AG09309 (cell line): ENCODE measurements at places on chromosomes 7 and 10.

DNA sequence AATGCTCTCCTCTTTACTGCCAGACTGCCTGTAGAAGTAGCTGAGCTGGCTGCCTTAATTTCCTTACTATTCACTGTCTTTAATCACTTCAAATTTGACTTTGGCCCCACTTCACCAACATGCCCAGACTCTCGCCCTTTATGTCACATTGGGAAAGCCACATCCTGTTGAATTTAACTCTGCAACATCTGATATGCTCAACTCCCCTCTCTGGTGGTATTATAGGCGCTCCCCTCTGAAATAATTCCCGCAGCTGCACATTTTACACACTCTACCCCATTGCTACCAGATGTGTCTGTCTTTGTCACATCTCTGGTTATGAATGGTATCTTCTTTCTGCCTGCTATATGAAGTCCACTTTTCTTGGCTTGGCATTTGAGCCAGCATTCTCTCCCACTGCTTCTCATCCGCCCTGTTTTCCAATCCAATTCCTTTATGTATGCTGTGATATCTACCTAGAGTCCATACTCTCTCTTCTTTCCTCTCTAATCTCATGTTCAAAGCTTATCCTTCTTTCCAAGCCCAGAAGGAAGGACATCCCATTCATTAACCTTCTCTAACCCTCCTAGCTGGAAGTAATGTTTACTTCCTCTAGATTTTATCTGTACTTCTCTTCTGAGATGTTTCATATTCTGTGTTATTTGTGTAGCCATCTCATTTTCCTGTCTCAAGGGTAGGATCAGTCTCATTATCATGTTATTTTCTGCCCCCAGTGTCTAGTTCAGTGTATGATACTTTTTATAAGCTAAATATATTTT, 134.5 kb downstream of the ST7 start:
- no peak for DNase-seq

GRCh38 chr10:132835848-132836233, 49.9 kb upstream of the NKX6-2 start:
- no peak for DNase-seq

DNA sequence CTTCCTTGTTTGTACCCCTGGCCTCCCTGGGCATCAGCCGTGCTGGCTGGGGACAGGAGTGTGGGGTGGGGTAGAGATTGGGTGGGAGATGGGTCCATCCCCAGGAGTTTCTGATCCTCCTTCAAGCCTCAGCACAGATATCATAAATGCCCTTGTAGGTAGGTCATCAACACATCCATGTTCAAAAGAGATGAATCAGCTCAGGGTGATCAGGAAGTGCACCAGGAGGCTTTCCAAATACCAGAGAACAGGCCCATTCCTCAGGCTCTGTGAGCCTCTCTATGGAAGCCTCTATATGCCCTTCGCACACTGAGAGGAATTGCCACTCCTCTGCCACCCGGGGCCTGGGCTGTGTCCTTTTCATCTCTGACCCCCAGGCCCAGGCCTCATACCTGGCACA, 31.9 kb upstream of the ADCYAP1R1 start:
- no peak for DNase-seq

DNA sequence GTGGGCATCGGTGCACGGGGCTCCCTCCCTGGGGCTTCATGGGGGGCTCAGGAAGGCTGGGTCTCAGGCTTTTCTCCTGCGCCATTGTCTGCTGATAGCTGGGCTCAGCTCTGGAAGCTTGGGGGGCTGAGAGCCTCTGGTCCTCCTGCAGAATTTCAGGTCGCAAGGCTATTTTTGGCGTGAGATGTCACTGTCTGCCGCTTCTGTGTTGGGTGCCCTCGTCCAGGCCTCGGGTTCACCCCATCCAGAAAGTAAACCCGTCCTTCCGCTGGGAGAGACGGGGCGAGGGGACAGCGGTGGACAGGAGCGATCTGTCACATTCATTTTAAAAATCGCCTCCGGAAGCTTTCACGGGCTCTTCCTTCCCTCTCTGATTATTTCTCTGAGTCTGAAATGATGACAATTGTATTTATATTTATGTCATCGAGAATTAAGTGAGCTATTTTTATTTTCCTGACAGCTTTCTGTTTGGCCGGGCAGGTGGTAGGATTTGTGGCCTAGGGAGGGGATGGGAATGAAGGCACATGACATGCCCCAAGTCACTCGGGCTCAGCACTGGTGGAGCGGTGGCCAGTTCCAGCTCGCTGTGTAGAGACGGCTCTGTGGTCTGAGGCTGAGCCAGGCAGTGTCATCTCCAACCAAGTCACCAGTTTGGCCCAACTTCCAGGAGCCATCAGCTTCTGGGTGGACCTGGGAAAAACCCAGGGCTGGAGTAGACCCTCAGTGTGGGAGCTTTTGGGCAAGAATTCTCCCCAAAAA, 40.7 kb upstream of the AP5Z1 start:
- DNase-seq: no peak

DNA sequence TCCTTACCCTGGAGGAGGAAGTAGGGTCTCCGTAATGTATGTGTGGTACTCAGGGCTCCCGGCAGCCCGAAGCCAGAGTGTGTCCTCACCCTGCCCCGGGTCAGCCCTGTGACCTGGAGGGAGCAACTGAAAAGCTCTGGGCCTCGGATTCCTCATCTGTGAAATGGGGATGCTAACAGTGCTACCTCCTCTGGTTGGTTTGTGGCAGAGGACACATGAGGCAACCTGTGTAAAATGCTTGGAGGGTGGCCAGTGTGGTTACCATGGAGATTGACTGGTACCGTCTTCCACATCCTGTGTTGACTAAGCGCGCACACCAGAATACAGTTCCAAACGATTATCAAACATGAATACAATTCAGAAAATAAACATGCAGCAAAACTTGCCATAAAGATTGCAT, 163.8 kb upstream of the KLF6 start:
- DNase-seq: no peak

GRCh38 chr10:117486606-117487005, 55.9 kb upstream of the EMX2 start:
- no peak for DNase-seq
